ENCODE measurements at places on chromosomes 7 and 10.

GRCh38 chr10:115092555-115093285 lies 445 bp upstream of the ATRNL1 start:
- DNase-seq = no peak

DNA sequence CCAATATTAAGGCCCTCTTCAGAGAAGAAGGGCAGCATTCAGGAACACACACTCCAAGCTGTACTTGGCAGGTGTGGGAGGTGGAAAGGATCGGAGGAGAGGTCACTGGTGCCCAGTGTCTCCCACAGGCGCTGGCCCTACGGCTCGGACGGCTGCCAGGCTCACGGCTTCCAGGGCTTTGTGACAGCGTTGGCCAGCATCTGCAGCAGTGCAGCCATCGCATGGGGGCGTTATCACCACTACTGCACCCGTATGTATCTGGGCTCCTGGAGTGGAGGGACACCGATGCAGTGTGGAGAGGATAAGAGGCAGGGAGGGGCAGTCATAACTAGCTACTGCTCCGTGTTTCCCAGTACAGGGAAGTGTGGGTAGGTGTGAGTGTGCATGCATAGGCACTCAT lies 3.9 kb downstream of the RGR start:
- no peak for DNase-seq

DNA sequence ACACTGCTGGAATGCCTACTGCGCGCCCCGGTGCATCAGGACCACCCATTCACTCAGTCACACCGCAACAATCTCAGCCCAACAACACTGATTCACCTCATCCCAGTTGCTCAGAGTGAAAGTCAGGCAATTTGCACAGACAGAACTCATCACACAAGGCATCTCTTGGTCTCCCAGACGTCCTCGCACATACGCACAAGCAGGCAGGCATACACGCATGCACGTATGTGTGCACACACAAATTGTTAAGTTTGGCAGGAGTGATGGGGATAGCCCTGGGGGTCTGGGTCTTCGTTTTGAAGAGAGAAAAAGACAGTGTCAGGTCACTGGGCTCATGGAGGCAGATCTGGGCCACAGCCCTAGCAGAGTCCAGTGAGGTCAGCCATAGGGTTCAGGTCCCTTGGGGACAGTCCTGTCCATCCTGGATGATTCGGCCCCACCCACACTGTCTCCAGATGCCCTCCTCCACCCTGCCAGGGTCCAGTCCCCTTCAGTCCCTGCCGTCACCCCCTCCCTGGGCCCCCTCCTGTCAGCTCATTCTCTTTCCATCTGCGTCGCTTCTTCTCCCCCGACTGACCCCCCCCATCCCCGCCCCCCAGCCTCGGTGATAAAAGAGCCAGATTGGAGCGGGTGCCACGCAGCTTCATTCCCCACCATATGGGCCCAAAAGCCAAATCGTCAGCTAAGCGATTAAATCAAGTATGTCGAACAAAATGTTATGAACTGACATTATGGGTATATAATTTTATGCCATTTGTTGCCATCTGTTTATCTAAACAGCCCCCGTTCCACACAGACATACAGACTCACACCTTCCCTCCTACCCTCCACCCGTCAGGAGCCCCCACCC lies 48.5 kb upstream of the SLF2 start:
- no peak for DNase-seq

DNA sequence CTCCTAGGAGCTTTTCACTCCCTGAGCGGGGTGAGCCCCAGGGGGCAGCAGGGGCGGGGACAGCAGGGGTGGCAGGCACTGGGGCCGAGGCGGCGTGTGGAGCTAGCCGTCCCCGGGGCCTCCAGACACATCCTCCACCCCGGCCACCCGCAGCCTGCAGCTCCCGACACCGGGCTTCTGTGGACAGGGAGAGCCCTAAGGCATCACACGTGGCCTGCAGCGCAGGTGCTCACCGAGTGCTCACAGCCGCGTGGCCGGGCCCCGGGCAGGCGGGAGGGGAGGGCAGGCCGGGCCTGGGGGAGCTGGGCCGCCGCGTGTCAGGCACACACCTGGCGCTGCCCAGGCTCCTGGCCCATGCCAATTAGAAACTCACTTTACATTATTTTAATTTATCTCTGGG lies 51.4 kb downstream of the MICALL2 start:
- no peak for DNase-seq

DNA sequence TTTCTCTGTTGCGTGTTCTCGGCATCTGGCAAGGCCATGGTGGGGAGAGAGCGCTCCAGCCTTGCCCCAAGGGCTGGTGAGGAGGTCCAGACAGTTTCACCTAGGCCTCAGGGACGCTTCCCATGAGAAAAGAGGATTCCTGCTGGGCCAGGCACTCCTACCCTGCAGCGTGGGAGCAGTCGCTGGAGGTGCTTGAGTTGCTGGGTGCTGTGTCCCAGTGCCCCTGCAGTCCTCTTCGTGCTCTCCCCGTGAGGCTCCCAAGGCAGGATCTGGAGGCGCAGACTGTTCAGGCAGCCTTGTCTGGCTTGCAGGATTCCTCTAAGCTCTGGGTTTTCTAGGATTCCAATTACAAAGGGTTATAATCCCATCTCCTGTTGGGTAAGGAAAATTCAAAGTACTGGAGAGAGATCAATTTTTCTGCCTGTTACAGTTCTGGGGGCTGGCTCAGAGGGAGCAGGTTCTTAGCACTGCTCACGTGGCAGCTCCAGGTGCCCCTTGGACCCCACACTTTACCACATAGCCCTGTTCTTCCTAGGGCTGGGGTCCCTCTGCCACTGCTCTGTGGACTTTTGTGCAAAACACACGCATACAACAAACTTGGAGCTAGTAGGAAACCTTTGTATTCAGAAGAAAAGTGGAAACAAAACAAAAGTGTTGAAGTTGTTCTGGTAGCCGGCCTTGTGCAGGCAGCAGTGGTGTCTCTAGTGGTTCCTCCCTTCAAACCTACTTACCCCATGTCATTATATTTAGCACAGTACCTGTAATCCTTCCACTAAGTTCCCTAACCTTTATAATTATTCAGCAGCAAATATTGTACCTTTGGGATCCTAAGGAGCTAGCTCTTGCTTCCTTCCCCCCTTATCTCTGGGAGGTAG lies 60.5 kb downstream of the CCNY start:
- DNase-seq = no peak

DNA sequence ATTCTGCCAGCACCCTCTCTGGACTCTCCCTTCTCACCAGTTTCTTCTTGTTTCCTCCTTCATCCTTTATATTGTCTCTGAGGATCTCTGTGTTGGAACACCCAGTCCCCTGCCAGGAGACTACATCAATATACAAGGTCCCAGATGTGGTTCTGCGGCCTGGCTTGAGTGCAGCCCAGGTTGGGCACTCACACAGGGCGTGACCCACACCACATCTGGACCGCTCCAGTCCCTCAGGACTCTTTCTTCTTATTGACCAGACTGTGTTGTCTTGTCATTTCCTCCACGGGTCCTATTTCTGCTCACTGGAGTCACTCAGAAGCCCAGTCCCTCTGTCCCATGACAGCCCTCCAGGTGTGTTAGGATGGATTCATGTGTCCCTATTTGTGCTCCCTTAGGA lies 26.0 kb downstream of the NKX2-3 start:
- no peak for DNase-seq
